ENCODE measurements at places on chromosomes 2 and 18.

DNA sequence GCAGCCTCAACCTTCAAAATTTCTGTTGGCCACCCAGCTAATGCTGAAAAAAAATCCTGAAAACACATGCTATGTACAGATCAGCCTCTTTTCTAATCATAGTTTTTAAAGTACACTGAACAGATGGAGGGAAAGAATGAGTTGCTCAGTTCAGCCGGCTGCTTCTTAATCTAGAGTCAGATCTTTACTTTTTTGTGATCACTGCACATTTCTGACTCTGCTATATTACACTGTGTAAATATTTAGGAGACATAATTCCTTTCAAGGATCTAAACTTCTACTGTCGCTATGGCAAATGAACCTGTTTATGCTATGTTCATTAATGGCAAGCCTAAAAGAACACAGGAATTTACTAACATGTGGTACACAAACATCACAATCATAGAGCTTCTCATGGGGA, 114.2 kb downstream of the SRBD1 start:
- DNase-seq = no peak

GRCh38 chr2:68272246-68272994, 20.1 kb upstream of the PPP3R1 start:
- DNase-seq = no peak

- DNase-seq = no peak
These were observed 49.9 kb downstream of the MTCL1 start for GRCh38 chr18:8754995-8755960.

GRCh38 chr2:229350117-229350805, 79.2 kb upstream of the PID1 start:
- no peak for DNase-seq

GRCh38 chr2:228273159-228273558, 91.7 kb upstream of the SPHKAP start:
- no peak for DNase-seq

GRCh38 chr2:63663013-63663864, 74.5 kb downstream of the MDH1 start:
- no peak for DNase-seq

GRCh38 chr18:38042211-38042890, 476.8 kb upstream of the CELF4 start:
- DNase-seq = no peak

GRCh38 chr2:150267651-150268415, 219.6 kb downstream of the RND3 start:
- no peak for DNase-seq

- peak; percentile 9 for DNase-seq
These were observed 43.9 kb upstream of the RAPH1 start for GRCh38 chr2:203578759-203579643.

DNA sequence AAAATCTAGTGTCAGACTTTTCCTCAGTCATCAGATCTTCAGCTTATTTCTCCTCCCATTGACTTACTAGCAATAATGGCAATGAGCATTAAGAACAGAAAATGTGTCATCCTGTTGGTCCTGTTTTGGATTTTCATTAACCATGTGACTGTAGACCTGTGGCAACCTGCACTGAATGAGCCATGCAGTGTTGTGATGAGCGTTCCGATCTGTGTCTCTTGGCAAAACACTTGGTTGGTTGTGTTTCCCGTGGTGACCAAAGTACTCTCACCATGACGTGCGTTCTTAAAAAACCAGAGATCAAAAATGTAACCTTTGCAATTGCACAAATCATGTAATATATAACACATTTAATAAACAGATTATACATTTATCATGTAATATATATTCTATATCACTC, 138.6 kb downstream of the MAP3K20 start:
- no peak for DNase-seq
